Stimulated activated CD4-positive, alpha-beta T cell treated with anti-CD3 and anti-CD28 coated beads, Interleukin-12 subunit alpha, Interleukin-12 subunit beta, amount 100 ng/mL, for 48 hours (primary cell): ENCODE measurements at places on chromosomes 7 and 10.

DNA sequence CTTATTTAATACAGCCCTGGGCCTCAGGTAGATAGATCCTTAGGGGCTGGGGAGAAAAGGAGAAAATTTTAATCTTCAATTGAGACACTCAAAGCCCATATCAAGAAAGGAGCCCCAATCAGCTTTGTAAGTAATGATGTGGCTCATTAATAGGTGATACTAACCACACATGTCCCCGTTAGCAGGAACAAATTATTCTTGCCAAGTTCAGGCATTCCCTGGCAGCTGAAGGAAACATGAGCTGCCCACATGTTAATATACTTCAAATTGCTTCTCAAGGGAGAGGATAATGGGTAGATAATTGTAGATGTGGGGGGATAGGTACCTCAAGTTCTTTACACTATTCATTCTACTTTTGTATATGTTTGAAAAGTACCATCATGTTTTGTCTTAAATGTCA, 14.5 kb downstream of the IFIT5 start:
- DNase-seq: no peak

DNA sequence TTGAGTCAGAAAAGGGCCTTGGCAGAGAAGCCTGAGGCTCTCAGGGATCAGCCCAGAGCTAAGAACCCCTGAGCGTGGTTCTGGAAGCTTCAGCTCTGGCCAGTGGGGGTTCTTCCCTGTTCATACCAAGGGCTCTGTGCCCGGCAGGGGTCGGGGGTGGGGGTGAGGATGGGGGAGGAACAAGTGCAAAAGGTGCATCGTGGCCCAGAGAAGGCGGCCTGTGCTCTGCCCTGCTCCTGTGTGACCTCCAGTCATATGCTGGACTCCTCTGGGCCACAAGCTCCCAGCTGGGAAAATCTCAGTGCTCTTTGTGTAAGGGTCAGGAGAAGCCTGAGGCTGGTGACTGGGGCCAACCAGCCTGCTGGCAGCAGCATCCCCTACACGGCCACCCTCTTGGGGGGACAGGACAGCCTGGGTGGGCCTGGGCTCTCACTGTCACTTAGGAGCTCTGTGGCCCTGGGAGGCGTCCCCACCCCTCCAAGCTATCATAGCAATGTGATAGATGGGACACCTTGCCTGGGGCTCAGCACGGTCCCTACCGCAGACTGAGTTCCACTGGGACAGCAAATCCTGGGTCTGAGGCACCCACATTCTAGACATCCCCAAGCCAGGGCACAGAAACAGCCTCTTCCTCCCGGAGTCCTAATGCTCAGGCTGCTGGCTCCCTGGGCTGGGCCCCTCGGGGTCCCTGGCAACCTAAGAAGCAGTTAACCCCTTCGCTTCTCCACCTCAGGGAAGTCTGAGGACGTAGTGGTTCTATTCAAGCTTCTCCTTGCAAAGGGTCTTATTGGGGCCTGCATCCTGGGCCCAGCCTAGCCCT, 2.5 kb downstream of the MMRN2 start:
- DNase-seq: no peak

- DNase-seq: no peak
These were observed 15.1 kb downstream of the TTYH3 start for GRCh38 chr7:2646680-2647571.

- DNase-seq: no peak
These were observed 88.4 kb downstream of the FGFR2 start for GRCh38 chr10:121509796-121510195.

DNA sequence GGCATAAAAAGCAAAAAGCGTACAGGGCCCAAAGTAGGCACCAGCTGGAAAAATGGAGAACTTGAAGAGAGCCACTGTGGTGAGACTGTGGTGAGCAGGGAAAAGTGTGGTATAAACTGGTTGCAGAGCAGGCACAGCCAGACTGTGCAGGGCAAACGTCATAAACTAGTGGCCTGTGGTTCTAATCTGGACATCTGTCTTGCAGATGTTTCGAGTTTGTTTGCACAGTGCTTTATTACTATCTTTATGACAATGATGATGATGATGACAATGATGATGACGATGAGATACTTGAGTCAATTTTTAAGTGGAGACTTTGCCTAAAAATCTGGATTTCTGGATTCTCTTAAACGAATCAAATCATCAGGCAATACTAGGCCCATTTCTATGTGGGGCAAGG, 45.7 kb downstream of the SEMA3C start:
- DNase-seq: no peak

DNA sequence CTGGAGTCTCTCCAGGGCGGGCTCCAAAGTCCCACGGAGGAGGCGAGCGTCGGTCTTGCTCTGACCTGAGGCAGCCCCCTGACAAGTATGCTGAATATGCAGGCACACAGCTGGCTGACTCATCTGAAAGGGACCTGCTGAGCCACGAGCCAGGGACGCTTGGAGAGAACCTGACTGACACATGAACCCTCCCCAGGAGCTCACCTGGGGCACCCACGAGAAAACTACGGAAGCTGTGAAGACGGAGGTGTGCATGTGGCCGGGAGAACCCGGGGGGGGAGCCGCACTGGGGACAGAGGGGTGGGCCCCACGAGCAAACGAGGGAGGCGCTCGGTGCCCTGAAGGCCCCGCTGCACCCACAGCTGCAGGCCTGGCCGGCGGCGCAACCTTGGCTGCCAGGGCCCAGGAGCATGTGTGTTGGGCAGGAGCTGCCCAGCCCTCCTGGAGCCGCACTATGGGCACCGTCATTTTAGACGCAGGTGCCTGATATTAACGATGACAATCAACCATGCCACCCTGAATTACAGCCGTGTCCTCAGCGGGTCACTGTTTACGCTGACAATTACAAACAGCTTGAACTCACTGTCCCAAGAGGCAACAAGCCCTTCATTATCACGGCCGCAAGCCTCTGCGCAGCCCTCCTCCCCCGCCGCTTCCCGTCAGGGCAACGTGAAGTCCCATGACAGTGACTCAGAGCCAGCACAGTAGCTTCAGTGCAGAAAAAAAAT, 64.7 kb downstream of the DIP2C start:
- DNase-seq: no peak

GRCh38 chr10:23412223-23412622, 26.7 kb upstream of the OTUD1 start:
- DNase-seq: peak; percentile 12

GRCh38 chr10:52484206-52485065, 170.4 kb downstream of the DKK1 start:
- DNase-seq: no peak

DNA sequence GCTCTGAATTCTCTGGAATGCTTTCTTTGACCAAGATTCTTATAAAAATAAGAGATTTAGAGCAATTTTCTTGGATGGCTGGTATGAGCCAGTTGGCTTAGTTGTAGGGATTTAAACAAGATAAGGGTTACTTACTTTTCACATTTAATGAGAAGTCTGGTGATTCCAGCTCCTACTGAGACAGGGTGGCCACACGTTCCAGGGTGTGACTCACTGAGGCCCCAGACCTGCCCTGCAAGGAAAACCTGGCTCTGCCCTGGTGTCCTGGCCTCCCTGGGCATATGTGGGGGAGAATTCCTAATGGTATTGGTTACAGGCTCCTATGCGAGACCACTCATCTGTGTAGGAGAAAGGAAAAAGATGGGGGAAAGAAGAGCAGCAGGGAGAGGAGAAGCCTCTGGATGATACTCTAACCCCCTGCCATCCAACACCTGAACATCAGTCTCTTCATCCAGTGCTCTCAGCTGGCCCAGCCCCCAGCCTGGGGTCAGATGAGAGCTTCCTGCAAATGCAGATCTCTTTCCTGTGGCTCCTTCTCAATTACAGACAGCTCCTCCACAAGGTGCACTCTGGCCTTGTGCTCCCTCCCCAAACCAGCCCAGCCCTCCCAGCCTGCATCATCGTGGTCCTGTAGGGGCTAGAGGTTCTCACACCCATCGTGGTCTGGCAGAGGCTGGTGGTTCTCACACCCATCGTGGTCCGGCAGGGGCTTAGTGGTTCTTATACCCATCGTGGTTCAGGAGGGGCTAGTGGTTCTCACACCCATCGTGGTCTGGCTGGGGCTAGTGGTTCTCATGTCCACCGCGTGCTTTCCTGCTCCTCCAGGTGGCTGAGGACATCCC, 139.9 kb downstream of the EGFR start:
- DNase-seq: no peak

DNA sequence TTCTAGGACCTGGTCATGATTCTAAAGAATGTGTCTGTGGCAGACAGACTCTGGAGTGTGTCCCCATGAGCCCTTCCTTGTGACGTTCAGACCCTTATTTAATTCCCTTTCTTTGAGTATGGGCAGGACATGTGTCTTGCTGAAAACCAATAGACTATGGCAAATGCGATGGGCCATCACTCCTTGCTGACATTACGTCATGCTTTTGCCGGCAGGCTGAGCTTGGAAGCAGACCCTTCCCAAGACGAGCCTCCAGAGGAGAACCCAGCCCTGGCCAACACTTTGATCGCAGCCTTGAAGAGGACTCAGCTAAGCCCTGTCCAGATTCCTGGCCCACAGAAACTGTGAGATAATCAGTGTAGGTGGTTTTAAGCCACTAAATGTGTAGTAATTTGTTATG, 18.4 kb upstream of the TMEM236 start:
- DNase-seq: no peak

- no peak for DNase-seq
These were observed 21.6 kb upstream of the NUP205 start for GRCh38 chr7:135536150-135536549.

DNA sequence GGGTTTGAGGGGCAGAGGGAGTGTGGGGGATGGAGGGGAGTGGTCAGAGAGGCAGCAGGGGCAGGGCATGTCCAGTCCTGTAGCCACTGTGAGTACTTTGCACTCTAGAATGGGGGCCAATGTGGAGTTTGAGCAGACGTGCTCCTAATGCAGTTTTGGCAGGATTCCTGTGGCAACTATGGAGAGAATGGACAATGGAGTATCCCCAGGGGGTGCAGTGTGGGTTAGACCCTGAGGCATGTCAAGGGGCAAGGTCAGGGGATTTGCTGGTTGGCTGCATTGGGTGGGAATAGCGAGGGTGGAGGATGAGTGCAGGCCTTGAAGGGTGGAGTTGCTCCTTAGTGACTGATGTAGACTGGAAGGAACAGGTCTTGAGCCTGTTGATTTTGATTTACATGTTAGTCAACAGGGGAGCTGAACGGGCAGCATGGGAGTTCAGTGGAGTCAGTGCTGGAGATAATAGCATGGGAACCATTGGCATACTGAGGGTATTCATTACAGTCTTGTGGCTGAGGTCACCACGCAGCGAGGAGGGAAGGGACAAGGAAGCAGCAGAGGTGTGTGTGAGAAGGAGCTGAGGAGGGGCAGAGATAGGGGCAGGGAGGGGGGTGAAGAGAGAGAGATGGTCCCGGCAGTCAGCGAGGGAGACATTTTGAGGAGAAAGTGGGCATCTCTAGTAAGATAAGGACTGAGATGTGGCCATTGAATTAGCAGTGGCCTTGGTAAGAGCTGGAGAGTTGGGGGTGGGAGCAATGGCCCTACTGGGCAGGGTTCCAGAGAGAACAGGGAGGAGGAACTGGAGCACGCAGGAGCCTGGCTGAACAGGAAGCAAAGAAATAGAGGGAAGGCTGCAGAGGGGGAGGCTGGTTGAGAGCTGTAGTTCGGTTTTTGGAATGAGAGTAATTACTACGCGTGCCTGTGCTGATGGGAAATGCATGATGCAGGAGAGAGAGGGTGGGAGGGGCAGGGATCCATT, 112.7 kb downstream of the CCNY start:
- DNase-seq: no peak

- DNase-seq: no peak
These were observed 36.0 kb downstream of the CCNY start for GRCh38 chr10:35372329-35372728.
